ENCODE measurements at places on chromosomes 16 and 17.

GRCh38 chr17:43952724-43953666, 745 bp downstream of the PYY start:
- DNase-seq, result no peak

GRCh38 chr17:60390186-60390585, 1.7 kb downstream of the USP32 start:
- peak; percentile 39 for DNase-seq

GRCh38 chr16:84176192-84177053, 10.4 kb downstream of the TAF1C start:
- no peak for DNase-seq

GRCh38 chr17:27293359-27293897, 486 bp upstream of the WSB1 start:
- DNase-seq, result no peak

- peak; percentile 53 for DNase-seq
Observed at GRCh38 chr17:20063665-20064648, 54.8 kb downstream of the SPECC1 start.

GRCh38 chr16:84055366-84055765, 12.8 kb upstream of the SLC38A8 start:
- no peak for DNase-seq

DNA sequence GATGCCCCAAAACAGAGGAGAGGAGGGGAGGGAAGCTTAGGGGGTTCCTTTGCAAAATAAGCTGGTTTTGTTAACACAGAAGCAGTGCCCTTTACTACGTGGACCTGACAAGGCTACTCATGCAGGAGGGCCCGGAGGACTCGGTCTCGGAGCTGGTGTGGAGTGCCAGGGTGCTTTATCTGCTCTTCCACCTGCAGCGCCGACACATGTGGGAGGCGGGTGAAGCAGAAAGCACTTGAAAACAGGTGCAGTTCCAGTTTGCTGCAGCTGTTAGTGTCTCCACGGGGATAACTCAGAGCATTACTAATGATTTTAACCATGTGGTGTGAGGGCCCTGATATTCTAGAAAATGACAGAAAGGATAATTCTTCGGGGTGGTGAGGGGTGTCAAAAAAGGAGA, 35.0 kb upstream of the MNT start:
- no peak for DNase-seq

All from mesenchymal stem cell (in vitro differentiated cells and primary cell).